ENCODE measurements at places on chromosomes 4 and X.

DNA sequence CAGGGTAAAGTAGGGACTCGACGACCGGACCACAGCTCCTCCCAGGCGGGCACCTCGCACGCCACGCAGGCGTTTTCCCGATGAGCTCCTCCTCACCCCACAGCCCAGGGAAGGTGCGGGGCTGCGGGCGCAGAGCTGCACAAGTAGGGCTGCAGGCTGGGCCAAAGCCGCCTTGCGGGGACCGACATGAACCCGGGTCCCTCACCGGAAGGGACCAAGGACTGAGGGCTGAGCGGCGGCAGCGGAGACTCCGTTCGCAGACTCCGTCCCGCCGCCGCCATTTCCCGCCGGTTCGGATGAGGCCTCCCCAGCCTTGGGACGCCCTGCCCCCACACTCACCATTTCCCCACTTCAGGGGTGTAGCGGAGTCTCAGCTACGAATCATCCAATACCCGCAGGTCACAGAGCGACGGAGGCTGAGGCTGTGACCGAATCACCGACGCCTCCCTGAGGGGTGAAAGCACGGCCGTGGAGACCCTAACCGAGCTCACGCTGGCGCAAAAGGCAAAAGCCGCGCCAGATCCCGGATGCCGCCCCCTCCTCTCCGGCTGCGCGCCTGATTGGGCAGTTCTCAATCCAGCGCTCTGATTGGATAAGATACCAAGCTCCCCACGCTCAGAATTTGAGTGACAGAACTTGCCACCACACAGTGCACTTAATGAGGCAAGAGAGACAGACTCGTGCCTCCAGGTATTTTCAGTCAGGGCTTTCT lies at the start of gene ZNF732:
Gene ZNF732 (minus strand): TSS at position 506 of the 712 bp plus-strand sequence. CDS start 164 bp downstream, at position 342.
- DNase-seq = no peak

- DNase-seq = no peak
These were observed 8.2 kb downstream of the MTHFD2L start for GRCh38 chr4:74166135-74166534.

- no peak for DNase-seq
These were observed 178.9 kb upstream of the VEGFC start for GRCh38 chr4:176971576-176972115.

GRCh38 chr4:121421594-121421993 lies 40.8 kb upstream of the QRFPR start:
- DNase-seq = no peak

DNA sequence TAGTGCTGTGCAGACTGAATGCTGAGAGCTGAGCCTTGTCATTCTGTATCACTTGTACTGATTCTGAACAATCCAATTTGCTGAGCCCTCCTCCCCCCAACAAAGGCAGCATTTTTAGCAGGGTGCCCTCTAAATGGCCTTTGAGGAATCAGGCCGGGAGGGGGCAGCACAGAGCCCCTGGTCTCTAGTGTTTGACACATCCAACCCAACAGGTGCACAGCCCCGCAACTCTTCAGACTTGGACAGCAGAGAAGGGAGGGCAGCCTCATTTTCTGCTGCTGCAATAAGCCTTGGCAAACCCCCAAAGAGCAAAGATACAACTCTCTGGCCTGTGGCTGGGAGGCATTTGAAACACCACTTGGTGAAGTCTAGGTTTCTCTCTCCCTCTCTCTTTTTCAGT lies 3.4 kb downstream of the ATP1B4 start:
- DNase-seq = peak; percentile 48

- no peak for DNase-seq
These were observed 601 bp downstream of the SLC25A43 start for GRCh38 chrX:119399772-119400101.

DNA sequence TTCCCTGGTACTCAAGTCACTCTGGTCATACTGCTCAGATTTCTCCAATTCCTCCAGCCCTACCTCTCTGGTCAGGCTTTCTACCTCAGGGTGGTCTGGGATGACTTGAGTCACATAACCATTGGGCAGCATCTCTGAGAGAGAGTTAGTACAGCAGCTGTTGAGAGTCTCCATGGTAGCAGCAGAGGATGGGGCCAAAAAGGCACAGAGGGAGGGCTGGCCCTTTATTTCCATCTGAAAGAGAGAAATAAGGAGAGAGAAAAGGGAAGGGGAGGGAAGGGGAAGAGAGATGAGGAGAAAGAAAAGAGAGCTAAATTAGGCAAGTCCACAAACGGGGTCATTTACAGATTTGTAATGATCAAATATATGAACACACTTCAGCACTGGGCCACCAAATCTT lies 149.1 kb upstream of the ARHGEF9 start:
- DNase-seq = peak; percentile 35

- no peak for DNase-seq
These were observed 261.8 kb upstream of the EDNRA start for GRCh38 chr4:147219145-147219544.

DNA sequence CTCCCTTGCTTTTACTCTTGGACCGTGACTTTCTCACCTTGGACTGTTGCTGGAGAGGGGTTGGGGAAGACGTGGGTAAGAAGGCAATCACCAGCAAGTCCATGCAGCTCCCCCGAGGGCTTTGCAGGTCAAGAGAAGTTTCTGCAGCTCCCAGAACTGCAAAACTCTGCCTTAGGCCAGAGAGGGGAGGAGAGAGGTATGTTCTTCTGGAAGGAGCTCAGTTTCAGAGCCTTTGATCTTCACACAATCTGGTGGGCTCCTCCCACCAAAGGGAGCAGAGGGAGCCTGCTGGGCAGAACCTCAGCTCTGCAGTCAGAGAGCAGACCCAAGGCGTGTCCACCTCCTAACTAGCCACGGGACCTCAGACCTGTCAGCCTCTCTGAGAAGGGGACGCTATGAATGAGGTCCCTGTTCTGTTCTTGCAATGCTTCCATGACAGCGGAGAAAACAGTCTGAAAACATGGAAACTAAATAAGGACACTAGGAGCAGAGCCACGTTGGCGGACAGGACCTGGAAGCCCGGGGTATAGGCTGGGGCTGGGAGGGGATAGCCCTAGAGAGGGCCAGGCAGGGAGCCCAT lies 92.8 kb downstream of the EVC2 start:
- DNase-seq = no peak

DNA sequence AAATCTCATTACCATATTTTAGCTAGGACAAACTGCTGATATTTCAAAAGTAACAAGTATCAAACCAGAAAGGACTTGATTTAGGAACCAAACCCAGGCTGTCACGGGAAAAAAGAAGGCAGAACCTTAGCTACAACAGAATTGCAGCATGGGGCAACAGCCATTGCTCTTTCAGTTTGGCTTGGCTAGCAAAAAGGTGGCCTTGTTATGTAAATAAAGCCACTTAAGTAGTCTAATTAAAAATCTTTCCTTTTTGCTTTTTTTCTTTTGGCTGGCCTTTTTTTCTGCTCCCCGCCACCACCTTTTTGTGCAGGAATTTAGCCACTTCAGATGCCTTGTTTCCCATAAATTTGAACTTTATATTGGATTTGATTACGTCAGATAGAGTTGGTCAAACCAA lies 235.9 kb downstream of the CPXCR1 start:
- DNase-seq = no peak

- no peak for DNase-seq
These were observed 1.1 kb upstream of the PDLIM3 start for GRCh38 chr4:185536411-185536709.

DNA sequence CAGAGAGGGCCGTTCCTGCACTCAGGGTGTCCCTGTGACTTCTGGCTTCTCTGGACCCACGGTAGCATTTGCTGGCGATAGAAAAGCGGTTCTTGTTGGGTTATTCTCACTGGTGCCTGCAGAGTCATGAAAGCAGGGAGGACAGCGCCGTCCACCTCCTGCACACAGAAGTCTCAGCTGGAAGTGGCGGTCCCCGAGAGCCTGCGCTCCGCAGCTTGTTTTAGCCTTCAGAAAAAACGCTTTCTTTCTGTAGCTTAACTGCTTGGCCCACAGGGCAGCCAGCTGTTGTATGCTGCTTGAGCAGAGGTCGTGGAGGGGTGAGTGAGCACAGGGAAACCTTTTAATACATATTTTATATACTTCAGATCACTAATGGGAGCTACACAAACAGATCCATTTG lies 400.7 kb upstream of the FAT1 start:
- DNase-seq = no peak

DNA sequence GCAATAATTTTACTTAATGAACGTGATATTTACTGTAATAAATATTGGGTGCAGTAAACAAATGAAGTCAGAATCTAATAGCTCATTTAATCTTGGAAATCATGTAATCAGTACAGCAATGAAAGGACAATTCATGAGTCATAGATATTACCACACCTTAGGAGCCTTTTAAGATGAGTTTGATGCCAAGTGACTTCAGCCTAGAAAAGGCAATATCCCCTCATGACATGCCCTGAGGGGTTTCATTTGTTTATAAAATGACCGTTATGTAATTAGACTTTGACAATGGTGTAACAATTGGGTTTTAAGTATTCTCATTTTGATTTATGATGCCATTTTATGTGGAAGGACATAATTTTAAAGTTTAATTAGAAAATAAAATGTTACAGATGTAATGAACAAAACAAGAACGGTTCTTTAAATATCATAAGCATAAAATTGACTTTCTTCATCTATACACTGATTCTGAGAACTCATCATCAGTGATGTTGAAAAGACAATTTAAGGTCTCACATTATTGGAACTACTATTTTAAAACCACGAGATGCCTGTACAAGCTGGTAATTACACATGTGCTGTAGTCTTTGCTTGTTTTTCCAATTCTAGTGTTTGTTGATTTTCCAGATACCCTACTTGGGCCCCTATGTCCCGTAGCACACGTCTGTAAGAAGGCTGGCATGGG lies 5.0 kb downstream of the FGF2 start:
- no peak for DNase-seq

DNA sequence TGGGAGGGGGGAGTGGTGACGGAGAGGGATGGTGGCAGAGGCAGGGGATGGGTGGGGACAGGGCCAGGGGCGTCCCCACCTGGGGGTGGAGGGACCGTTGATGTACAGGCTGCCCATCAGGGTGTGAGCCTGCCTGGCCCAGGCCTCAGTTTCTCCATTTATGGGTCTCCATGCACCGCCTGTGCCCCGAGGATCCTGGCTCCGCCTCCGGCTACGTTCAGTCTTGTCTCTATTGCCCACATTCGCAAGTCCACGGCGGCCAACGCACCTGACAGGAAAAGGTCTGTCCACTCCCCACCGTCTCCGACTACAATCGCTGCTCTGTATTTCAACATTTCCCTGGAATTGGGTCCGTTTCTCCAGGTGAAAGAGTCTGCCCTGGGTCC lies 96.3 kb upstream of the NKX1-1 start:
- DNase-seq = no peak

GRCh38 chr4:52098618-52099017 lies 47.5 kb downstream of the SPATA18 start:
- no peak for DNase-seq

DNA sequence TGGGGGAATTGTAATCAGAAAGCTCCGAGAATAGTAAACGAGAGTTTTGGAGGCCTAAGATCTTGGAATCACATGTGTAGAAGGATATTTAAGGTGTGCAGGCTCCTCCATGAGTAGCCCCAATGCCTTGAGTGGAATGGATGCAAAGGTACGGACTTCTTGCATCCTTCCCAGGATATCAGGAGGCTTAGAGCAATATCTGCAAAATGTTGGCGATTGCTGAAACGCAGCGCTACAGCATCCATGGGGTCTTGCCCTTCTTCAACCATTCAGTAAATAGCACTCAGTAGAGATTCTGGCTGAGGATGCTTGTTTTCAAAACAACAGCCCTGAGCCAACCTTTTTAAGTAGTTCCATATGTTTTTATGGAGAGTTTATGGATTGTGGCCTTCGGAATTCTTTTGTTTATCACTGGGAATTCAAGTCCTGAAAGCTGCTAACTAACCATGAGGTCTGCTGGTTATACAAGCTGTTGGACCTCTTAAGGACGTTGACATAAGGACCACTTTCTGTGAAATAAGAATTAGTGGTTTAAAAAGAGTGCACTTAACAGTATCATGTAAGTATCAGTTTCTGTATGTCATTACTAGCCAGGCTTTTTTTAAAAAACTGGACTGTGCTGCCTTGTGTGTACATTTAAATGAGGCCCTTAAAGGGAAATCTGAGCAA lies 228.8 kb upstream of the PGRMC2 start:
- no peak for DNase-seq

DNA sequence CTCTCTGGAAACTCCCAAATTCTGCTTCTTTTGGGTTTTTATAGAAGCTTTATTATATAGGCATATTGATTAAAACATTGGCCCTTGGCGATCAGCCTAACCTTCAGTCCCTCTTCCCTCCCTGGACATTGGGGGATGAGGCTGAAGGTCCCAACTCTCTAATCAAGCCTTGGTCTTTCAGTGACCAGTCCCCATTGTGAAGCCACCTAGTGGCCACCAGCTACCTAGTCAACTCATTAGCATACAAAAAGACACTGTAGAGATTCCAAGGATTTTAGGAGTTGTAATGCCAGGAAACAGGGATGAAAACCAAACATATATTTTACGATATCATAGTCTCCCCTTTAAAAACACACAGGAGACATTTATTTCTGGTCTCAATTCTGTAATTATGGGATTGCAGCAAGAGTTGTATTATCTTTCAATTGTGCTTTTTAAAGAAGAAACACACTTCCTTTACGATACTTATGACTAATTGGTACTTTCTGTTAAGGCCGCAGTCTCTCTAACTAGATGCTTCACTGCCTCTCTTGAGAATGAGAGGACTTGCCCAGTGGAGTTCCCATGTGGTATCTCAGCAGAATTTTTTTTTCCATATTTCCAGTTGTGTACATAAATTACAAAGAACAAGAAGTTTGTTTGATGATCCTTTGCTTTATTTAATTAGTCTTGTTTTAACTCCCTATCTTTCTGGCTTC lies 58.2 kb downstream of the WDR17 start:
- peak; percentile 56 for DNase-seq

DNA sequence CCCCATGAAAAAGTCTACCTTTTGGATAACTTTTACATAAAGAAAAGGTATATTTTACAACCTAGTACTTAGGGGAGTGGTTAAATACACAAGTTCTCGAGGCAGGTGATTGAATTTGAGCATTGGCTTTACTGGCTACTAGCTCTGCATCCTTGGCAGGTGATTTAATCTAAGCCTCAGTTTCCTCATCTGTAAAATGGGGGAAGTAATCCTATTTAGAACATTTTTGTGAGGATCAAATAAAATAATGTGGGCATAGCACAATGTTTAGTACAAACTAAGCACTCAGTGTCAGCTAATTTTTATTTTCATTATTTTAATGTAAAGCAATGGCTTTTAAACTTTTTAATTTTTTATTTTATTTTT lies 102.9 kb downstream of the CEP135 start:
- DNase-seq = no peak

DNA sequence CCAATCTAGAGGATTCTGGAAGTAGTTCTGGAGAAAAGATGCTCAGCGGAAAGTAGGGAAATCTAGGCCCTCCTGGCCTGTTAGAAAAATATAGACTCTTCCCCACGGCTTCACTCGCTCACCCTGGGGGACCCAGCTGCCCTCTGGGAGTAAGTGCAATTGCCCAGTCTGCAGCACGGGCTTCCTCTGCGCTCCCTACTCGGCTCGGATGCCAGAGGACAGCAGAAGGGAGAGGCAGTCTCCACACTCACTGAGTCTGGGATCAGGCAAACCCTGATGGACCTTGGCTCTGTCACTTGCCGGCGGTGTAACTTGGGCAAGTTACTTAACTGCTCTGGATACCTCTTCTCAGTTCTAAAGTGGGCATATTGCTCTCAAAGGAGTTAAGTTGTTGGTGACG lies 2.1 kb downstream of the SHISA3 start:
- peak; percentile 43 for DNase-seq
